ENCODE measurements at places on chromosomes 1 and 21.

DNA sequence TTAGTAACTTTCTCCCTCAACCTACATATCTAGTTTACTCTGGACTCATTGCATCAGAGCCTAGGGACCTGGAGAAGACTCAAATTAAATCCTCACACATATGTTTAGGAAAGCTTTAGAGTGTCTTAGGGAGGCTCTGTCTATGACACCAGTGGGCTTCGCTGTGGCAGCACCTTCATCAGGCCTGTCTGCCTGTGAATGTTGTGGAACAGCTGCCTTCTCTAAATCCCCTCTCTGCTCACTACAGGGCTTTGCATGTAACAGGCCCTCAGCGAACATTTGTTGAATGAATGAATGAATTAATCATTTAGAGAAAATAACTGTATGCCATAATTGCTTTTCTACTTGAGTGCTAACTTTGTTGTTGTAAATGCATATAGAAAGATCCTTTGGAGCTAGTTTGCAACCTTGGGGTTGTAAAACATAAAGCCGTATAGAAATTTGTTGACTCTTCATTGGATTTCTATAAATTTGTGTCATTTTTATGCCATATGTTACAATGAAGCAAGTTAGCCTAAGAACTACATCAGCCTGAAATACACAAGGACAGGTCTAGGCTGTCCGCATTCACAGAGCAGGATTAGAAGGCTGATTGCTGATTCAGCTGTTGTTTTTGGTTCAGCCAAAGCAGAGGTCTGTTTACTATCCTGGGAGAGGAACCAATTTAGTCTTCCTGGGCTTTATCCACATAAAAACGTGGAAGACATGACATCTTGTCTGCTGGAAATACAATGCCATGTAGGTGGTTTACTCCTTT lies 238.0 kb downstream of the ASTN1 start:
- DNase-seq, result no peak

GRCh38 chr1:97158691-97159096 lies 437.1 kb downstream of the PTBP2 start:
- DNase-seq, result no peak

- DNase-seq, result no peak
Measured at GRCh38 chr1:29171089-29171488, 10.6 kb downstream of the SRSF4 start.

DNA sequence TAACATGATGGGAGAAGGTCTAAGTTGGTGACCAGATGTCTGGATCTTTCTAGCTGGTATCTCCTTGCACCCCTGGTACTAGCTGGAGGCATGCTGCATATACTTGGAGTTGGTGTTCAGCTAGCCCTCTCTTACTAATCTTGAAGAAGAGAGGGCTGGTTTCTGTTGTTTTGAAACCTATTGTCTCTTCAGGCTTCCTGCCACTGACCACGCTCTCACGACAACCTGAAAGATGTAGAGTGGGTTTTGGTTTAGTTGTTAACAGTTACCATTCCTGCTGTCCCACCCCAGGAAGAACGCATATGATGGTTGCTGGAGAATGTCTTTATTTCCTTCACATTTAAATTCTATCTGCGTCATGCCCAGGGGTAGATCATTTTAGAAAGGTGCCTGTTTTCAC lies 3.6 kb downstream of the MAN1C1 start:
- DNase-seq, result no peak

GRCh38 chr1:84027368-84027767 lies 28.4 kb upstream of the TTLL7 start:
- DNase-seq, result no peak

DNA sequence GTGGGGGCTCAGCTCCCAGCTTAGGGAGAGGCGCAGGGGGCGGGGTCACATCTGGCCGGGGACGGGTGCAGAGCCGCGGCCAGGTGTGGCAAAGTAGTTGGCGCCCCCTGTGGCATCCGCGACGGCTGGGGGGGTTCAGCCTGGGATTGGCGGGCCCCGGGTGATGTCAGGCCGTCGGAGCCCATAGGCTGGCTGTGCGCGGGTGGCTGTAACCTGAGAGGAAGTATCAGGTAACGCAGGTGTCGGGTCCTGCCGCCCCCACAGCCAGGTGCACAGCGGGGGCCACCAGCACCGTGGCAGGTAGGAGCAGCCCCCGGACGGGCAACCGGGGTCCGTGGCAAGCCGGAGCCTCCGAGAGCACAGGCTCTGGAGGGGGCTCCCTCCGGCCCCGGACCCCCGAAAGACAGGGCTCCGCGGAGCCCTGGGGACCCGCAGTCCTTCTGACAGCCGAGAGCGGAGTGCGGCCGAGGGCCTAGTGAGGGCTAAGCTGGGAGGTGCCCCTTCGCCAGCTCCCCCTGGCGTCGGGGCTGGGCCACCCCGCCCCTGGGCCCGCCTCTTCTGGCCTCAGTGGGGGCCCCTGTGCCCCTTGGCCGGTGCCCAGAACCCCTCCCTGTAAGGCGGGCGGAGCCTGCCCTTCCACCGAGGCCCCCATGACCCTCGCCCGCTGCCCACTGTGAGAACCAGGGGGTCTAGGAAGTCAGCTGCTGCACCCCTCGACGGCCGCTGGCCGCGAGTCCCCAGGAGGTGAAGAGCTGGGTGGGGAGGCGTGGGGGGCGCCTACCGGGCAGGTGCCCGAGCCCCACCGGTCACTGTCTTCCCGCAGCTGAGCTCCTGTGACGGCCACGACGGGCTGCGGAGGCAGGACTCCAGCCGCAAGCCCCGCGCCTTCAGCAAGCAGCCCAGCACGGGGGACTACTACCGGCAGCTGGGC lies 17.9 kb downstream of the TNFRSF25 start:
- DNase-seq, result peak; percentile 54

DNA sequence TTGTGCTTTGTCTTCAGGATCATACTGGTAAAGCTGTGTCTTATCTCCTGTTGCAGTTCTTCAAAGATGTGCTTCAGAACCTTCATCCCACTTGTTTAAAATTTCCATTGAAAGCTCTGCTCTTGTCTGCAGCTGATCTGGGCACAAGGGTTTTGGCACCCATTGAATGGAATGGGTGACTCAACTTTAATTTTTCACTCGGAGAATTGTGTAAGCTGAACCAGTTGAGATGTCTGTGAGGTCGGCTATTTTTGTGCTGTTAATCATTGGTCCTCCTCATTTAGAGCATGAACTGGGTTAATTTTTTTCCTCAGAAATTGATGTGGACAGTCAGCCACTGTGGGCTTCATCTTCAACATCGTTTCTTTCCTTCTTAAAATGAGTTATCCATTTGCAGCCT lies 252.1 kb downstream of the TM2D1 start:
- DNase-seq, result no peak

DNA sequence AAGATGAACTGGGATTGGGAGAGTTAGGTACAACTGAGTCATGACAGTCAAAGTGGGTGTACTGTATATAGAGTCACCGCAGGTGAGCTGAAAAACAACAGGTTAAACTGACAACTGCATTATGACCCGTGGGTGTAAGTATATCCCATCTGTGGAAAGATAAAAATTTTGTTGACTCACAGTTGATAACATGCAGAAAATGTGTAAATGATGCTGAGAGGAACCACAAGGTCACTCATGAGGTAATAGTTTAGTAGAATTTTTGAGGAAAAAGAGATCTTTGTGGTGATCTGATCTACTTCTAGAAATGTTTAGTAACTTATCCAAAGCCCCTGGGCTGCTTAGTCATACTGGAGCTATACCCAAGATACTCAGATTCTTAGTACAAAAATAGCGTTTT lies 838 bp downstream of the OR2C3 start:
- no peak for DNase-seq

DNA sequence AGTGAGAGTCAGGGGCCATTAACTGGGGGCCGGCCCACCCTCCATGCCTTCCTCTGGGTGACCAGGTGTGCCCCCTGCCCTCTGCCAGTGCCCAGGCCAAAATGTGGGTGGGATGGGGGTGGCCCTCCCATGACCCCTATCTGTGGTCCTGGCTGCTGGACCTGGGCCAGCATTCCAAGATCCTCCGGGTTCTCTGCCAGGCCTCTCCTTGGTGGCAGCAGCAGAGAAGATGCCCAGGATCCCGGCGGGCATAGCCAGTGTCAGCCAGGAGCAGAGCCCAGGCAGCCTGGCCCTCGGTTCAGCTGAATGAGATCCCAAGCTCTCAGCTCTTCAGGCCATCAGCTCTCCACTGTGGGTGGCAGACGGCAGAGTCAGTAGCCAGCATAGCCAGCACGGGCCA lies 31.3 kb upstream of the ACTRT2 start:
- DNase-seq, result no peak

- no peak for DNase-seq
Measured at GRCh38 chr1:221768444-221769066, 26.7 kb upstream of the DUSP10 start.

DNA sequence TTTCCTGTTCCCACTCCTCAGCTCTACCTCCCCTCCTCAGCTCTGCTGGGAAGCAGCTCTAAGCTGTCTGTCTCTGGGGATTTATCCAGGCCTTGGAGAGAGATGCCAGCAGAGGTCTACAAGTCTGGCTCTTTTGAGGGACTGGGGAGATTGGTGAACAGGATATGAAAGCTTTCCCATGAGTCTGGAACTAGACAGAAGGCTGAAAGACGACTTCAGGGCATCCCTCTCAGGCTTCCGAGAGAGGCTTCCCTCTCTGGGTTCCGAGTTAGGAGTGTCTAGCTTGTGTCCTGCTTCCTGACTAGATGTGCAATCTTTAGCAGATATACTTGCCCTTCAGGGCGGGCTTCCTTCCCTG lies 733 bp downstream of the TMEM35B start:
- no peak for DNase-seq

GRCh38 chr1:167629681-167630567 lies at the start of gene RCSD1:
Gene RCSD1 (plus strand): TSS chr1:167630232. CDS start chr1:167630424, 192 bp downstream.
- peak; percentile 36 for DNase-seq

All from effector CD4-positive, alpha-beta T cell (primary cell).